Activated gamma-delta T cell (primary cell): ENCODE measurements at places on chromosomes 3 and 15.

DNA sequence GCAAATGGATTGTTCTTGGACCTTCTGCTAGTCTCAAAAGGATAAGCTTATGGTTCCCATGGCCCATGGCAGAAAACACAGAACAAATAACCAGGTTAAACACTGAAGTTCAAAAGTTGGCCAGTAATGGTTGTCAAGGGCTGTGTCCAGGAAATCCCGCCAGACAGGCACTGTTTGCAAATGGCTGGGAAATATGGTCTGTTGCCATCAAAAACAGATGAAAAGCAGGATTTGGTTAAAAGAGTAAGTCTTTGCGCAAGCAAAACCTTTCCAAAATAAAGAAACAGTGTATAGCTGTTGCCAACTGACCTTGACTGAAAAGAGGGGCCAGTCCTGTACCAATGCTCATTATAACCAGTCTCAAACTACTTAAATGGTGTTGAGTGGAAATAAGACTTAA lies 58.6 kb downstream of the WWTR1 start:
- no peak for DNase-seq

DNA sequence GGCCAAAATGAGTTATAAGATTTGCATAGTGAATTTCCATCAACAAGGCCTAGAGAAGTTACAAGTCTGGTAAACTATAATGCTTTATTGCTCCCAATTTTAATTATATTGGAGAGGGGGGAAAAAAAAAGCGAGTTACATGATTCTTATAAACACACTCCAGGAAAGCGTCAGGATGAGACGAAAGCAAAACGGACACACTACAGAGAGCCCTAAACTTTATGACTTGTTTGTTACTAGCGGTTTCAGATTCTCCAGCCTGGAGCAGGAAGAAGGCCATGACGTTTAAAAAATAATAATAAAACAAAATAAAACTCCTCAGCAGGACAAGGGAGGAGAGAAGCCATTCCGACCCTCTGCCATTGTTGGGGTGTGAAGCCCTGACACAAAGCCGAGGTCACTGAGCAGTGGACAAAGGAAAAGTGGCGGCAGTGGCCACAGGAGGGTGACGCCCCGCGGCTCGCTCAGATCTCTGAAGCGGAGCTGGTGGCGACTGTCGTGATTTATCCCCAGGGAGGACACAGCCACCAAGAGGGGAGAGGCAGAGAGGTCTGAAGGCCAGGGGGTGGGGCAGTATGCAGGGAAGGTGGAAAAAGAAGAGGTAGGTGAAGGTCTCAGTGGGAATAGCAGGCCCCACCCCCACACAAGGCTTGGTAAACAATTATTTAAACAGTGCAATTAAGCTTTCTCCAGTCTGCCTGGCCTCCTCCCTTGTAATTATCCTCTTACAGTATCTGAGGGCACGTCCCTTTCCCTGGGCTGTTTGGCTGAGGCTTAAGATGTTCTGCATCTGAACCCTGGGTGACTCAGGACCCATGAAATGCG lies 45.3 kb downstream of the ADAMTS9 start:
- DNase-seq = no peak

GRCh38 chr3:189232790-189233189 lies 61.0 kb downstream of the TPRG1 start:
- no peak for DNase-seq

DNA sequence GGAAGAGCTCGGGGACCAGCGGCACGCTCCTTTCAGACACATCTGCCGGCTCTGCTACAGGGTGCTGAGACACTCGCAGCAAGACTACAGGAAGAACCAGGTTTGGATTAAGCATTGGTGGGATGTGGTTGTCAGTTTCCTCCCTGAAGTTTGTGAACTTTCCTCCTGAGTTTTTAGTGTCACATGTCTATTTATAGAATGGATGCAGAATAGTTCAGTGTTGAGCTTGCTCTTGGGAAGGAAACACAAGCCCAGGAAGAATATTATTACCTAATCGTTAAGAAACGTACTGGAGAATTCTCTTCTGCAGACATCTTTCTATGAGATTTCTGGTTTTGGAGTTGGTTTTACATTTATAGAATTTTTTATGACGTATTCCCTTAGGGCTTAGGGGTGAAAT lies 172.0 kb downstream of the ITPR1 start:
- DNase-seq = no peak

- DNase-seq = no peak
Measured at GRCh38 chr3:134029734-134030378, at the start of gene SLCO2A1. TSS of gene SLCO2A1 (minus strand) at chr3:134029925. CDS start at chr3:134029802, 123 bp downstream.

DNA sequence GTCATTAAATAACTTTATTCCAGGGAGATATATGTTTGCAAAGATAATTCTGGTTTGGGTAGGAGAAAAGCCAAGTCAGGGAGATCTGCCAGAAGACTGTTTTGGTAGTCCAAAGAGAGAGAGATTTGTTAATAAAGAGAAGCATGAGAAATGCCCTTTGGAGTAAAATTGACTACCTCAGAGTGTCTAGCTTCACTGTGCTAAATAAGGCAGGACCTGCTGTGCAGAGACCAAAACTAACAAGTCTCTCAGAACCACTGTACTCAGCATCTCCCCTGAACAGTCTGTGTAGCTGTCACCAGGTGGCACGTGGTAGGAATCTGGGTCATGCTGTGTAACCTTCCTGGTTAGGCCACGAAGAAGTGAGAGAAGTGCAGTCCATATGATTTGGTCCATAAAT lies 31.6 kb upstream of the SLC35G2 start:
- DNase-seq = no peak

- no peak for DNase-seq
Measured at GRCh38 chr3:44301746-44302145, 36.8 kb upstream of the TCAIM start.

DNA sequence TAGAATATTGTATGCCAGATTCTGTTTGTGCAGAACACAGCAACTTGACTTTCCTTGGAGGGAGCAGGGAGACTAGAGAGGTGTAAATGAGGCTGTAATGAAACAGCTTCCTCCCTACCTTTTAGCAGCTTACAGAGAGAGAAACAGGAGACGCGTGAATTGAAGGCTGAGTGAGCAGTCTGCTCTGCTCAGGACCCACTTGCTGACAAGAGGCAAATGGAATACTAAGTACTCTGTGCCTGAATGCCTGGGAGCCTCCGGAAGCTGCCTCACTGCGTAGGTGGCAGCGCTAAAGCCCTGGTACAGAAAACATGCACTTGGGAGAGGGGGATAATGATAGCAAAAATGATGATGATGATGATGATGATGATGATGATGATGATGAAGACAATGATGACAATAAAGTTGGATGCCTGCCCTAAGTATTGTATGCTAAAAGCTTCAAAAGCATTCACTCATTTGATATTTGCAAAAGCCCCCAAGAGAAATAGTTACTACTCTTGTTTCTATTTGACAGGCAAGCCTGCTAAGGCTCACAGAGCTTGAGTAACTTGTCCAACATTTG lies 548.9 kb downstream of the NTRK3 start:
- no peak for DNase-seq

- no peak for DNase-seq
Measured at GRCh38 chr3:106115557-106115956, 246.7 kb upstream of the CBLB start.

- no peak for DNase-seq
Measured at GRCh38 chr3:47340866-47341265, 40.0 kb upstream of the PTPN23 start.

GRCh38 chr15:82647835-82648256 lies 683 bp upstream of the CPEB1 start:
- no peak for DNase-seq

GRCh38 chr15:52213206-52213605 lies 22.0 kb upstream of the GNB5 start:
- DNase-seq = no peak

GRCh38 chr3:12560505-12561190 lies 3.8 kb downstream of the MKRN2 start:
- DNase-seq = no peak

GRCh38 chr3:161096771-161097367 lies 8.3 kb downstream of the B3GALNT1 start:
- DNase-seq = no peak

DNA sequence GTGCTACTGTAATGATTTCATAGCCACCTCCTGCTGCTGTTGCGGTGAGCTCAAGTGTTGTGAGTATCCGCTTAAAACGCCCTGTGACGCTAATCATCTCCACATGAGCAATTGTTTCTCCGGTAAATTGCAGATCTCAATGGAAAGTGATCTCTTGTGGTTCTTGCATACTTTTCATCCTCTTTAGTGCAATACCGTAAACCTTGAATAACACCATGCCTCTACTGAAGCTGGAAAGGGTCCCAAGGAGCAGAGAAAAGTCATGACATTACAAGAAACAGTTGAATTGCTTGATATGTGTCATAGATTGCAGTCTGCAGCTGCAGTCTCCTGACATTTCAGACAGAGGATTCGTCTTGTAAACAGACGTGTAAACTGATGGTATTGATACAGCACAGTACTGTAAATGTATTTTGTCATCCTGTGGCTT lies 6.0 kb upstream of the CEMIP start:
- DNase-seq = no peak
